Right kidney (tissue), 9 donors: ENCODE measurements at places on chromosomes 4 and X.

DNA sequence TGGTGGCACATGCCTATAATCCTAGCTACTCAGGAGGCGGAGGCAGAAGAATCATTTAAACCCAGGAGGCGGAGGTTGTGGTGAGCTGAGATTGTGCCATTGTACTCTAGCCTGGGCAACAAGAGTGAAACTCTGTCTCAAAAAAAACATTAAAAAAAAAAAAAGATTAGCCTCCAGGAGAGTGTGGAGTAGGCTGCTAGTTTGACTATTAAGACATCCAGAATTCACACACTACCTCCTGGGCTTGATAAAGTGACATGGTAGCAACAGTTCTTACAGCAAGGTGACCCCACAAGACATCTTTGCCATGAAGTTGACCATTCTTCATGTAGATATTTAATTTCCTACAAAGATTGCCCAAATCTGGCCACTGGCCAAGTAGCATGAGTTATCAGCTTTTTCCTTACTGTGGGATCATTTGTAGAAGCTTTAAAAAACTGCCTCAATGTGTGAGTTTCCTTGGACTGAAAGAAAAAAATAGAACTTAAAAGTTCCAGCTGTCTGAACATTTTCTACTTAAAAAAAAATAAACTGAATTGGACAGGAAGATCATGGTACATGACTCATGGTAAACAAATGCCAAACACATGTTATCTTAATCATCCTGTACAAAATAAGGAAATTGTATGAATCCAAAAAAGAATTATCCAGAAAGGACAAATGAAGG, 35.3 kb upstream of the SPRY1 start:
- no peak for DNase-seq

DNA sequence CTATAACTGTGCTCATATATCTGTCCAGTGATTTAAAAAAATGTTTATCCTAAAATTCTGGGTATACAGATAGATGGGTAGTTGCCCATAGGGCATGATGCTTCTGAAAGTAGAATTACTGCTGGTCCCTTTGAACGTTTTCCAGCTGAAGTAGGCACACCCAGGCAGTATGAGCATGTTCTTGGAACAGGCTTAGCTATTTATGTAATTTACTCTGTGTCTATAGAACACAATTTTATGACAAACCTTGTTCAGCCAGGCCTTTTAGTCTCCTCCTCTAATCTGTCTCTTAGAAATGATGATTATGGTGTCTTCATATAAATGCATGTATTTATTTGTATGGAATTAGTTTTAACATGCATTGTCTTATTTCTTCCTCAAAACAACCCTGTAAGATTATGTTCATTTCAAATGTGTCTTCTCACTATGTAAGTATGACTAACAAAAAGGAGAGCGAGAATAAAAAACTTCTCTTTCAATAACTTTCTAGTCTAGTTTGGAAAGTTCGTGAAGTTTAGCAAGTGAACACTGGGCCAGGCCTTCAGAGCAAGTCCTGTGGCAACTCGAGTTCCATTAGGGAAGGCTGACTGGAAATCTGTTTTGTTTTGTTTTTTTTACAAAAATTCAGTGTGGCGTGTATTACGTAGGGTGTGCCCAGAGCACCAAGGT, 142.0 kb downstream of the AFF1 start:
- no peak for DNase-seq

DNA sequence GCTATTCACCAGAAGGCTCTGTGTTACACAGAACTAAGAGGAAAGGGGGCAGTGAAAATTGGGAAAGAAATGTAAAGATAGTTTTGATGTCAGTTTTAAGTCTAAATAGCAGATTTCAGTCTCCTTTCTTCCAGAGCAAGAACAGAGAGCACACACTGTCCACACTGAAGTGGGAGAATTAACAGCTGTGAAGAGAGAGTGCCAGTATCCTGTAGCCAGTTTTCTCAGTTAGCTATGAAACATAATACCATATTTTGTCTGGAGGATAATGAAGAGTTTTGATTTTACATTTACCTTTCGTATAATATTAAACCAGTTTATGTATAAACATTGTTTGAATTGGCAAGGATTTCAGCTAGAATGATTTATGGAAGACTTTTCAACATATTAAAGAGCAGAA, 35.1 kb downstream of the FBXO8 start:
- DNase-seq: no peak

- no peak for DNase-seq
Observed at GRCh38 chr4:110344165-110344564, 131.8 kb upstream of the ENPEP start.
